Immature natural killer cell (primary cell): ENCODE measurements at places on chromosomes 1 and 21. TPM values are rescaled to one million over a fixed set of nuclear protein-coding genes. Genes with fewer than 3 reads are reported as not detected.

Gene SLX9
- polyA plus RNA-seq: 12.4 TPM

Gene ZCCHC17
- polyA plus RNA-seq: 74.1 TPM

Gene LCE2B
- polyA plus RNA-seq: not detected

Gene AHDC1
- 6.3 TPM for polyA plus RNA-seq

Gene RNF207
- polyA plus RNA-seq: not detected

Gene TEX50
- not detected for polyA plus RNA-seq

Gene CFHR2
- not detected for polyA plus RNA-seq

Gene INSRR
- polyA plus RNA-seq: not detected

DNA sequence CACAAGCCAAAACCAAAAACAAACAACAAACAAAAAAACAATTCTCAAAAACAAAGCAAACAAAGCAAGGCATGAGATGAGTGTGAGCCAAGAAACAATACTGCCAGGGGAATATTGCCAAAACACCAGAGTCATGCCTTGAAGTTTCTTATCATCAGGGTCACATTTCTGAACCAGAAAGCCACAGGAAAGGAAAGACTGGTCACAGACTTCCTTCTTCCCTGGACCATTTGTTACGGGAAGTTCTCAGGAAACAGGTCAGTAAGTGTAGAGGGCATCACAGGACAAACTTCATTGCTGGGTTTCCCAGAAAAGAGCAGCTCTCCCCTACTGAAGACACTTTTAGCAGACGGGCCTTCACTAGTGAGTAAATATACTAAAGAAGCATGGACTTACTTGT is 191.2 kb downstream of the GABPA start:
- DNase-seq: no peak

GRCh38 chr1:220775240-220775853 is 11.4 kb upstream of the MTARC1 start:
- DNase-seq: peak; percentile 6

GRCh38 chr1:30450818-30451233 is 272.6 kb downstream of the MATN1 start:
- DNase-seq: no peak

- DNase-seq: no peak
Measured at GRCh38 chr1:202088206-202088605, 34.5 kb upstream of the GPR37L1 start.

- no peak for DNase-seq
Measured at GRCh38 chr1:172814428-172814827, 155.5 kb downstream of the FASLG start.

DNA sequence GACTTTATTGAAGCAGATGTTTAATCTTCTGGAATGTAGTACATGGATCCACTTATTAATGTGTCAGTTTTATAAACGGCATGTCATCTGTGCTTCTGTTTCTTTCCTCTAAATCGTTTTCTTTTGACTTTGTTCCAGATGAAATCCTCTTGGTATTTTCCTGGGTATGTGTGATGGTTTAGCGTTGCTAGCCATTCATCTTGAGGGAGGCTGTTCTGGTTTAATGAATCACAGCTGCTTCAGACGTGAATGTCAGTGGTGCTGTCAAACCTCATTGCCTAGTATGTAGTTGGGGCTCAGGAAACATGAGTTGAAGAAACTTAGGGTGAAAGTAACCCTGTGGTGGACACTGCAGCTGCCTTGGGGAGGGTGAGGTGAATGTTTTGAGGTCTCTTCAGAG is 33.2 kb downstream of the KCNK1 start:
- DNase-seq: no peak

DNA sequence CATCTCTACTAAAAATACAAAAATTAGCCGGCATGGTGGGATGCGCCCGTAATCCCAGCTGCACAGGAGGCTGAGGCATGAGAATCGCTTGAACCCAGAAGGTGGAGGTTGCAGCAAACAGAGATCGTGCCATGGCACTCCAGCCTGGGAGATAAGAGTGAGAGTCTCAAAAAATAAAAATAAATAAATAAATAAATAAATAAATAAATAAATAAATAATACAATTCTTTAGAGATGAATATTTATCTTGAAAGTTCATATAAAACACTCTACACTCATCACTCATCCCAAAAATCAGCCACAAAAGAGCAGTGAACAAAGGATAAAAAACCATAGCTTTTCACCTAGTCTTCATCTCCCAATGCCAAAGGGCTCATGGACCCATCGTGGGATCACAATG is 162.2 kb upstream of the C8B start:
- no peak for DNase-seq

DNA sequence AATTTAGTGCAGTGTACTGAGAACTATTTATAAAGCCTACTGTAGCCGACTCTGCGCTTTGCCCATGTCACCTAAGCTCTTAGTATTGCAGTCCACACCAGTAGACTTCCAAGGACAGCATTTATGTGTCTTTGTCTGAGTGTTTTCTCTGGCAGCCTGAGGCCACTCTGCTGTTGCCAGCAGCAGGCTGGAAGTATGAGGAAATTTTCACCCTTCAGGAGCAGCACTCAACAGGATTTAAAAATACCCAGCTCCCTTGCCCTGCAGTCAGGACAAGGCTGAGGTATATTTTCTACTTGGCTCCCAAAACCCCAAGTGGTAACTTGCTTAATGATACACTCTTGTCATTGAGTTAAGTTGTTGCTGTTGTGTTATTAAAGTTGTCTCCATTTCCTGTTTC is 230.1 kb downstream of the SRGAP2C start:
- DNase-seq: no peak

DNA sequence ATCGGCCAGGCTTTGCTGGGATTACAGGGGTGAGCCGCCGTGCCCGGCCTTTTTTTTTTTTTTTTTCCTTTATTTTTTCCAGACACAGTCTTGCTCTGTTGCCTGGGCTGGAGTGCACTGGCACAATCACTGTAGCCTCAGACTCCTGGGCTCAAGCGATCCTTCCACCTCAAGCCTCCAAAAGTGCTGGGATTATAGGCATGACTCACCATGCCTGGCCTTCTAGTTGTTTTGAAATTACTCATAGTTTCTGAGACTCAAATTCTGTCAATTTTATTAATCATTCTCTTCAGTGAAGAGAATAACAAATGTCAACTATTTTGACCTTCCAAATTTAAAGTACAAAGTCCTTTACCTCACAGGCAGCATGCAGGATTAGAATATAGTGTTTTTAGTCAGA is 374.5 kb downstream of the PLA2G4A start:
- no peak for DNase-seq

- DNase-seq: no peak
Measured at GRCh38 chr1:103129796-103130195, 21.5 kb upstream of the COL11A1 start.

GRCh38 chr1:9537863-9538668 is 1.2 kb upstream of the SLC25A33 start:
- no peak for DNase-seq

GRCh38 chr1:245873883-245874671 is 633.0 kb downstream of the SMYD3 start:
- DNase-seq: no peak

DNA sequence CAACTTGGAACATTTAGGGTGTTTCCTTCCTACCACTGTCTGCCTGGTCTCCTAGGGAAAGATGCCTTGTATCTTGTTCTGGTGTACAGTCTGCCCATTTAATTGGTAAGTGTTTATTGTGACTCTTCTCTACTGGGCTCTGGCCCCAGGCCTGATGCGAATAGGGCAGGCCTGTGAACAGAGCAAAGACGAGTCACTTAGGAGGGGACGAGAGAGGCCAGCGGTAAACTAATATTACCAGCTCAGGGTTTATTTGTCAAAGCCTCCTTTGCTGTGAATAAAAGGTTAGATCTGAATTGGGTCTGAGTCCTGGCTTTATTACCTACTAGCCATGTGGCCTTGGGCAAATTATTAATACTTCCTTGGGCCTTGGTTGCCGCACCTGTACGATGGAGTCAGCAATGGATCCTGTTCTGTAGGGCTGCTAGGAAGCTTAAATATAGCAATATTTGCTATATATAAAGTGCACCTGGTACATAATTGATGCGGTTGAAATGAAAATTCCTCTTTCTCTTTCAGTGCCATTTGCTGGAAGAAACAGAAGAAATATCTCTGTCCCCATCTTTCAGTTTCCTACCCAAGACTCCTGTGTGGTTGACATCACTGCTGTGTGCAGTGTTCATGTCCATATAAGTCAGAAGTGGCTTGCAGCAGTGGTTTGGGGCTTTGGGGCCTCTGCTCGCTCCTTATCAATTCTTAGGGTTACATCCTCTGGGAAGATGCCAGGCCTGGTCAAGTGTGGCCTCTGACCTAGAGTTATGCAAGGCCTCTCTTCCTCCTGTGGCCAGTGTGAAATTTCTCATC is 32.4 kb downstream of the MAPKAPK2 start:
- DNase-seq: no peak
